ENCODE measurements at places on chromosomes 3 and 15. TPM values are rescaled to one million over a fixed set of nuclear protein-coding genes. Genes with fewer than 3 reads are reported as not detected.

Gene TERC
- total RNA-seq = 10.9 TPM

- peak; percentile 77 for DNase-seq
- peak overlapping the region; percentile 96 for H3K4me3 ChIP-seq
- H3K4me1 ChIP-seq = peaks cover 26% of the 10 kb centered on the region
- peaks cover 3% of the 10 kb centered on the region for H3K36me3 ChIP-seq
Observed at GRCh38 chr3:179653096-179653797, 407 bp downstream of the USP13 start.

GRCh38 chr15:75459581-75459980 lies 8.1 kb upstream of the SIN3A start:
- H3K27ac ChIP-seq = no peak overlapping the region
- H3K27me3 ChIP-seq = no peaks in the 10 kb centered on the region

GRCh38 chr3:115833074-115833473 lies 209.8 kb downstream of the GAP43 start:
- no peak overlapping the region for H3K27ac ChIP-seq
- H3K4me1 ChIP-seq = no peaks in the 10 kb centered on the region
- no peak for DNase-seq
- no peak overlapping the region for H3K4me3 ChIP-seq
- H3K27me3 ChIP-seq = peaks cover 20% of the 10 kb centered on the region

Gene ILDR1
- total RNA-seq = not detected

Gene FANCD2OS
- total RNA-seq = not detected

GRCh38 chr15:99476413-99477222 lies 89.2 kb upstream of the MEF2A start:
- H3K27me3 ChIP-seq = peaks cover 7% of the 10 kb centered on the region
- H3K36me3 ChIP-seq = no peaks in the 10 kb centered on the region
- H3K4me1 ChIP-seq = peaks cover 39% of the 10 kb centered on the region
- H3K27ac ChIP-seq = peak overlapping the region; percentile 77
- H3K4me3 ChIP-seq = peak overlapping the region; percentile 58

- no peaks in the 10 kb centered on the region for H3K27me3 ChIP-seq
- peak overlapping the region; percentile 49 for H3K27ac ChIP-seq
- H3K4me3 ChIP-seq = no peak overlapping the region
- H3K4me1 ChIP-seq = peaks cover 35% of the 10 kb centered on the region
Observed at GRCh38 chr15:85557385-85557784, 177.0 kb downstream of the AKAP13 start.

Gene PCSK6
- 2.1 TPM for total RNA-seq
